CD4-positive, CD25-positive, alpha-beta regulatory T cell (primary cell): ENCODE measurements at places on chromosomes 7 and 10.

- H3K27ac ChIP-seq: no peak overlapping the region
- peaks cover 16% of the 10 kb centered on the region for H3K4me1 ChIP-seq
- H3K36me3 ChIP-seq: peaks cover 35% of the 10 kb centered on the region
- no peak overlapping the region for H3K4me3 ChIP-seq
Observed at GRCh38 chr7:55510621-55511020, 61.7 kb downstream of the VOPP1 start.

GRCh38 chr10:132687893-132688579 is 97.9 kb downstream of the NKX6-2 start:
- no peaks in the 10 kb centered on the region for H3K27me3 ChIP-seq
- no peak for DNase-seq
- no peak overlapping the region for H3K4me3 ChIP-seq
- H3K4me1 ChIP-seq: peaks cover 9% of the 10 kb centered on the region

GRCh38 chr7:93575555-93576399 is 1.3 kb upstream of the CALCR start:
- DNase-seq: no peak
- H3K27ac ChIP-seq: no peak overlapping the region
- no peaks in the 10 kb centered on the region for H3K36me3 ChIP-seq

DNA sequence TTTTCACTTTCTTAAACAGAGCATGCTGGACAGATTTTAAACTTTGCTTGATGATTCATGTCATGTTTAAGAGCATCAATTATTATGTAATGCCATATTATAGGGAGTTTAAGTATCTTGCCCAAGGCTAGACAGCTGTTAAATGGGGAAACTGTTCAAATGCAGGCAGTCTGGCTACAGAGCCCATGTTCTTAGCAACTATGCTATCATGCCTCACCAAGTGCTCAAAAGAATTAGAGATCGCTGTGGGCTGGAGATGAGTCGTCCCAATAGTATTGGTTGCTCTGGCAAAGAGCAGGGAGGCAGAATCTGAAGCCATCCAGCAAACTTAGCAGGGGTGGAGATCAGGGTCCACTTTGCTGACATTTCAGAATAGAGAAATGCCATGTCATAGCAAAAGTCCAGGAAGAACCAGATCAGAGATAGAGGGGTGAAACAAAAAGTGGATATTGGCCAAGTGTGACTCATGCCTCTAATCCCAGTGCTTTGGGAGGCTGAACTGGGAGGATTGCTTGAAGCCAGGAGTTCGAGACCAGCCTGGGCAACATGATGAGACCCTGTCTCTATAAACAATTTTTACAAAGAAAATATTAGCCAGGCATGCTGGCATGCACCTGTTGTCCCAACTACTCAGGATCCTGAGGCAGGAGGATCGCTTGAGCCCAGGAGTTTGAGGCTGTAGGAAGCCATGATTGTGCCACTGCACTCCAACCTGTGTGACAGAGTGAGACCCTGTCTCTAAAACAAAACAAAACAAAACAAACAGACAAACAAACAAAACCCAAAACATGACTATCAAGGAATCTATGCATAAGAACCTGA is 57.8 kb downstream of the BAMBI start:
- no peak overlapping the region for H3K27ac ChIP-seq
- no peak for DNase-seq
- peaks cover 2% of the 10 kb centered on the region for H3K27me3 ChIP-seq
- no peak overlapping the region for H3K4me3 ChIP-seq
- H3K36me3 ChIP-seq: no peaks in the 10 kb centered on the region

DNA sequence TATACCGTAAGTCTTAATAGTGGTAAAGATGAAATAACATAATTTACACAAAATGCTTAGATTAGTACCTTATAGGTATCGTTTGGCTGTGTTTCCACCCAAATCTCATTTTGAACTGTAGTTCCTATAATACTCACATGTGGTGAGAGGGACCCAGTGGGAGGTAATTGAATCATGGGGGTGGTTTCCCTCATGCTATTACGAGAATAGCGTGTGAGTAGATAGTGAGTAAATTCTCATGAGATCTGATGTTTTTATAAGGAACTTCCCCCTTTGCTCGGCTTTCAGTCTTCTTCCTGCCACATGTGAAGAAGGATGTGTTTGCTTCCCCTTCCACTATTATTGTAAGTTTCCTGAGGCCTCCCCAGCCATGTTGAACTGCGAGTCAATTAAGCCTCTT is 426.3 kb upstream of the POT1 start:
- no peaks in the 10 kb centered on the region for H3K27me3 ChIP-seq
- DNase-seq: no peak
- H3K4me3 ChIP-seq: no peak overlapping the region
